Activated gamma-delta T cell (primary cell): ENCODE measurements at places on chromosomes 16 and 17.

GRCh38 chr16:592518-593306 lies 2.8 kb downstream of the RAB40C start:
- no peak for DNase-seq

GRCh38 chr16:83273504-83274173 lies 534.1 kb upstream of the HSBP1 start:
- no peak for DNase-seq

- DNase-seq: no peak
These were observed 58.3 kb upstream of the ARHGAP44 start for GRCh38 chr17:12730931-12731521.

DNA sequence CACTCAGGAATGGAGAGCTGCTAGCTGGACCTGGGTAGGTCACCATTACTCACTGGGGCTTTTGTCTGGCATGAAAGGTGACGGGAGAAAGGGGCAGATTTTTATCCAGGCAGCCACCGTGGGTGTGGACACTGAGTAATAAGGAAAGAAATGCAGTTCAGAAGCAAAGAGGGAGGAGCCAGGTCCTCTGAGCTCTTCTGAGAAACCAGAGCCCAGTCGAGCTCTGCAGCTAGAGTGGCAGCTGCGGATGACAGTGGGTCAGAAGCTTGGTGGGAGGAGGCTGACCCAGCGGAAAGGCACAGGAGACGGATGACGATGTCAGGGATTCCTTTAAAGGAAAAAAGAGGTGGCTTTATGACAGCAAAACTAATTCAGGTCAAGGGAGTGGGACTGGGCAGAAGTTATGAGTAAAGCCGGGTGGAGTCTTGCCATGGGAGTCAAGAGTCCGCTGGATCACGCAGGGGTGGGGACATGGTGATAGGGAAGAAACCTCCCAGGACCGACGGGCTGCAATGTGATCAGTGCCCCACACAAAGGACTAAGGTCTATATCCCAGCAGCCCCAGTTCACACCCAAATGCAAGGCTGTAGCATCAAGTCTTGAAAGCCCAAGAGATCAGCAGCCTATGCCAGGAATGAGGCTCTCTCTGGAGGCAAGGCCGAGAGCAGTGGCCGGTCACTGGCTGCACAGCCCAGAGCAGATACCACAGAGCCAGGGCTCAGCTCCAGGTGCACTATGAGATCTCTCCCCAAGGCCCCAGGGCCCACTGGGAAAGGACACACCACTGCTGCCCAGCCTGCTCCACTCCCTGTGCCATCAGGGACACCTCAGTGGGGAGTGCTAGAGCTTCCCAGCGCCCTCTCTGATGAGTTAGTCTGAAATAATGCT lies 6.3 kb upstream of the MNT start:
- no peak for DNase-seq

GRCh38 chr17:17750881-17751280 lies 69.6 kb downstream of the RAI1 start:
- no peak for DNase-seq

DNA sequence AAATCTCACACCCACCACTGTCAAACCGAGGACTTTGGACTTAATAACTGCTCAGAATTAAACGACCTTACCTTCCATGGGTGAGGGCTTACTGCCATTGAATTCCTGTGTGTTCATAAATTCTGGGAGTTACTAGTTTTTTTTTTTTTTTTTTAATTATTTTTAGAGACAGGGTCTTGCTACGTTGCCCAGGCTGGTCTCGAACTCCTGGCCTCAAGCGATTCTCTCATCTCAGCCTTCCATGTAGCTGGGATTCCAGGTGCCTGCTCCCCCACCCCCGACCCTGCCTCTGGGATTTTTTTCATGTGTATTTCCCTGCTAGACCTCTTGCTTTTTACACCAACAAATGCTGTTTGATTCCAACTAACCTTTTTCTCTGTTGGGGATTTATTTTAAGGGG lies 14.9 kb upstream of the CD300A start:
- DNase-seq: no peak

GRCh38 chr17:56675876-56676660 lies 82.6 kb downstream of the NOG start:
- no peak for DNase-seq

- no peak for DNase-seq
These were observed 66.7 kb downstream of the RPA1 start for GRCh38 chr17:1896243-1897104.

DNA sequence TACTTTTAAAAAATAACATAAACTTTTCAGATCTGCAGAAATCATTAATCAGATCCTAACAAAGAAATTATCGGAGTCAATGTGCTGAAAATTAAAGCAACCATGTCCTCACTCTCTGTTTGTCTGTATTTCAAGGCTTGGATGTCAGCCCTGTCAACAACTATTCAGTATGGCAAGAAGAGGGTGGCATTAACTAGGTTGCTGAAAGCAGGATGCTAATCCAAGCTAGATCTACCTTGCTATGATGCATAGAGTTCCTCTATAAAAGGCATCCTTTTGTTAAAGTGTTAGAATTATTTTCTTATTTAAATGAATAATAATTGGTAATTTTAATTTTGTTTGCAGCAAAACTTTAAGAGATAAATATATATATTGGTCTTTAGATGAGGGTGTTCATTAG lies 800.8 kb downstream of the CDH11 start:
- no peak for DNase-seq

- no peak for DNase-seq
These were observed 283.1 kb downstream of the SEC14L1 start for GRCh38 chr17:77423589-77424451.
